ENCODE measurements at places on chromosomes 3 and 15.

GRCh38 chr3:111662907-111663306 lies 67.8 kb upstream of the ZBED2 start:
- no peak for DNase-seq

DNA sequence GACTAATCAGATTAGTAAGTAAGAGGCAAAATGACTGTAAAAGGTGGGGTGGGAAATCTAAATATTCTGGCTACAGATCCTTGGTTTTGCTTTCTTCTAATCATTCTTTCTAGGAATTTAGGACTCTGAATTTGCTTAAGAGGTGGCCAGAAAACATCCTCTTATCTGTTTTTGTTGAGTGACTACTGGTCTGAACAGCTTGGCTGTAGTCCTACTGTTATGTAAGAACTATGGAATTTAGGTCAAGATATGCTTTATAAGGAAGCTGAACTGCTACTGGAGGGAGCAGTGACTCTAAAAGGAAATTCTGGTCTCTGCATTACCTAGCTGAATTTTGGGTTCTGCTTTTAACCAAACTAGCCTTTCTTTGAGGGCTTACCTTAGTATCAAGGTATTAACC lies 33.5 kb upstream of the CSPG5 start:
- no peak for DNase-seq

GRCh38 chr15:75354454-75354853 lies 7.6 kb downstream of the NEIL1 start:
- no peak for DNase-seq

DNA sequence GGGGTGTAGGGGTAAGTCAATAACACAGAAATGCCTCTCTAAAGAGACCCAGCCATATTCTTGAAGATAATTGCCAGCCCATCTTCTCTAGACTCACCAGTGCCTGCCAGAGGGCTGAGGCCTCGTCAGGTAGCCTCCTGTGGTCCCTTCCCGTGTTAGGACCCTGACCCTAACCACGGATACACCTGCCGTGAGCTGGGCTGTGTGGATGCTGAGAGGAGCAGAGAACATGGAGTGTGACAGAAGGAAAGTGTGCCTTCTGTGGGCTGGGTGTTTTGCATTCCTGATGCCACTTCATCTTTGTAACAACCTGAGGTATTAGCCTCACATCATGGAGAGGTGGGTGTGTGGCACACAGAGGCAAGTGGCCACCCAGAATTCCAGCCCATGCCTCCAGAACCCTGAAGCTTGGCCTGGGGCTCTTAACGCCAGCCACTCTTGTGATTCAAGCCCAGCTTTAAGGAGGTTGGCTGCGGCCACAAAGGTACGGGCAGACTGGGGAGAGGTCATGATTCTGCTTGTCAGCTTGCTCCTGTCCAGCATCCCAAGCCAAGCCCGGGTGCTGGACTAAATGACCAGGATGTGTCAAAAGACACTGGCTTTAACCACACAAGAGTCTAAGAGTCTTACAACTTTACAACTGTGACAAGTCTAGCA lies 21.1 kb upstream of the ABTB1 start:
- DNase-seq = no peak

GRCh38 chr3:26484140-26484539 lies 138.4 kb upstream of the LRRC3B start:
- no peak for DNase-seq

DNA sequence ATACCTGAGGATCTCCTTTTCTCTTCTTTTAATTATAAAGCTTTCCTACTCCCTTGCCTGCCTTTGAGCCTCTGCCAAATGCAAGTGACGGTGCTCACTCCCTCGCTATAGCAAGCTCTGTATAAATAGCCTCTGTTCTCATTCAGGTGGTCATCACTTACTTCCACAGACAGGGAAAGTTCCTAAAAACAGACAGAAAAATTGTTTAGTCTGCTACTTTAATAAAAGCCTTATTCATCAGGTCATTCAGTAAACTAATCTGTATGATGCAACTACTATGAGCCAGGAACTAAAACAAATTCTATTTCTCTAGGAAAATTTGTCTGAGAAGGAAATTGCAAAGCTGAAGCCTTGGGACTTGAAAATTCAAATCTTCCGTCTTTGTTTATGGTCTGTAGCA lies 10.2 kb upstream of the DLG1 start:
- no peak for DNase-seq

DNA sequence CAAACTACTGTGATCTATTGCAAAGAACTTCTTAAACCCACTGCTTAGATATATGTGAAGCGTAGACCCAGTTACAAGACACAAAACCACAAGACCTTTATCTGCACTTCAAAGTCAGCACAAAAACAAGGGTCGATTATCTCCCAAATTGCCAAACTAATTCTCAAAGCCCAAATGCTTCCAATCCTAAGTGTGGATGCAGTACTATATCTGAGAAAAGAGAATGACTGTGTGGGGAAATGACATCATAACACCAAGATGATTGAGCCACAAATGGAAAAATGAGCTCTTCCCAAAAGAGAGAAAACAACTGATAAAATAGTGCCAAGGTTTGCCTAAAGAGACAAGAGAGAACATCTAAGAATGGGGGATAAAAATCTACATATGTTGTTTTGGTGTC lies 86.2 kb downstream of the MEIS2 start:
- DNase-seq = no peak

DNA sequence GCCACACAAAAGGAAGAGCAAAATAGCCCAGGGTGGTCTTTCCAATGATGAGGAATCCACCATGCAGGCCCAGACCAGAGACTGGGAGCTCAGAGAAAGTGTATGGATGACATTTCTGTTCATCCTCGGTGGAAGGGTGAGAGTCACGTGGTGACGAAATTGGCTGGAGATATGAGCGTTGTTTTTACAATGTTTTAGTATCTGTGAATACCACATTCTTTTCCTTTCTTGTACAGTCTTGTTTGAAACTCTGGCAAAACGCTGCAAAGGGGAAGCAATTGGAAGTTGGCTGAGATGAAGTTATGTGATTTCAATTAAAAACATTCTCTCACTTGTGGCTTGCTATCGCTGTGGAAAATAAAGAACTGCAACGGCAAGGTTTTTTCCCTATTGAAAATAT lies 137.5 kb downstream of the MAGI1 start:
- DNase-seq = no peak

GRCh38 chr3:46098319-46098761 lies 71.1 kb upstream of the XCR1 start:
- DNase-seq = no peak

- DNase-seq = no peak
Measured at GRCh38 chr3:24595796-24596195, 101.1 kb upstream of the THRB start.

DNA sequence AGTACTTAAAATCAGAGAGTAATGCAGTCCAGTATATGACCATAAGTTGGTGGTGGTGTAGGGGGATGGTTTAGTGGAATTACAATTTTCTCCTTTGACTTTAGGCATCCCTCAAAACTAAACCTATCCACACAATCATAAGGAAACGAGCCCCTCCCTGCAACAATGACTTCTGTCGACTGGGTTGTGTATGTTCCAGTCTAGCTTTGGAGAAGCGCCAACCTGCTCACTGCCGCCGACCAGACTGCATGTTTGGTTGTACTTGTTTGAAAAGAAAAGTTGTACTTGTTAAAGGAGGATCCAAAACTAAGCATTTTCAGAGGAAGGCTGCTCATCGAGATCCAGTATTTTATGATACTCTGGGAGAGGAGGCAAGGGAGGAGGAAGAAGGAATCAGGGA lies 52.8 kb downstream of the MGA start:
- DNase-seq = no peak

DNA sequence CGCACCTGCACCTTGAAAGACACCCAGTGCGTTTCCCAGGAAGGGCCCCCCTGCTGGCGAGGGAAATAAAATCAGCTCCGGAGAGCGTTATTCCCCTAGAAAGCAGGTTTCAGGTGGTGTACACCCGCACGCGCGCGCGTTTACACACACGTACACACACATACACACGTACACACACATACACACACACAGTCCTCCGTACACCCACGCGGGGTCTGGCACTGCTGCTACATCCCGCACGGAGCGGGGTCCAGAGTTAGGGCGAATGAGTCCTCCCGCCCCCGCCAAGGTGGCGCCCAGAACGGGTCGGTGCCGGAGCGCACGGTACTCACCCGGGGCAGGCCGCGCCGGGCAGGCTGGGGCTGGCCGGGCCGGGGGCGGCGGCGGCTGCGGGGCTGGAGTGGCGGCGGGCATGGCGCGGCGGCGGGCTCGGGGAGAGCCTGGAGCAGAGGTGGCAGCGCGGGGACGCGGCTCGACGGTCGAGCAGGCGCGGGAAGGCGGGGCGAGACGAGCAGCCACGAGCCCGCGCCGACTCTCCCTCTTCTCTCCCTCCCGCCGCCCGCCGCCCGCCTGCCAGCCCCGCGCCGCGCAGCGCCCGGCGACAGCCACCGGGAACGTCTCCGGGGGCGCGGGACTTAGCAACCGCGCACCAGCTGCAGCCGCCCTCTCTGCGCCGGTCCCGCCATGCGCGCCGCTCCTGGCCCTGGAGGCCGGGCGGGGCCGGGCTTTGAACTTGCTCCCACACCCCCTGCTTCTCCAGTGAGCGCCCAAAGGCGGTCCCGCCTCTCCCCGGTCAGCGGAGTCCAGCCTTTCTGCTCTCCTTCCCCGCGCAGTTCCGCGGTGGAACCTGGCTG lies at the start of gene DCLK3:
Gene DCLK3 (minus strand): TSS at position 704 of the 854 bp plus-strand sequence. CDS start 290 bp downstream, at position 414.
- DNase-seq = no peak

- DNase-seq = no peak
Measured at GRCh38 chr3:136270179-136270578, 20.0 kb downstream of the PCCB start.

GRCh38 chr3:49916686-49917085 lies 12.9 kb downstream of the MON1A start:
- DNase-seq = no peak

GRCh38 chr3:100900671-100901335 lies 92.4 kb downstream of the ABI3BP start:
- no peak for DNase-seq

GRCh38 chr3:98885851-98886250 lies 15.6 kb downstream of the DCBLD2 start:
- no peak for DNase-seq

- no peak for DNase-seq
Measured at GRCh38 chr15:70362886-70363285, 265.2 kb upstream of the TLE3 start.

DNA sequence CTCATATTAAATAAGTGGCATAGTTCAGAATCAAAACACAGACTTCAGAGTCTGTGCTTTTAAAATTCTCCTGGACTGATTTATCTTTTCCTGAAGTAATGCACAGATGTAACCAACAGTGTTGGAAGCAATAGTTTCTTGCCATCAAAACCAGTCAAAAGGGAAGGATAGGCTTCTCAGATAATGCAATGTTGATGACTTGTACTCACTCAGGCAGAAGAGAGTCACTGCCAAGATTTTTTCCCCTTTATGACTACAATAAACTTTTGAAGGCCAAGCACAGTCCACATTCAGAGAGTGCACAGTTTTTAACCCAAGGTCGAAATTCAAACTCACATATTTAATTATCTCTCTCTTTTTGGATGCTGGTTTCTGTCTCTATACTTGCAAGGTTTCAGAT lies 305.0 kb upstream of the SGO1 start:
- DNase-seq = no peak

- no peak for DNase-seq
Measured at GRCh38 chr3:123067689-123068600, 1.1 kb downstream of the PDIA5 start.

GRCh38 chr3:8345398-8345797 lies 156.2 kb upstream of the LMCD1 start:
- no peak for DNase-seq

DNA sequence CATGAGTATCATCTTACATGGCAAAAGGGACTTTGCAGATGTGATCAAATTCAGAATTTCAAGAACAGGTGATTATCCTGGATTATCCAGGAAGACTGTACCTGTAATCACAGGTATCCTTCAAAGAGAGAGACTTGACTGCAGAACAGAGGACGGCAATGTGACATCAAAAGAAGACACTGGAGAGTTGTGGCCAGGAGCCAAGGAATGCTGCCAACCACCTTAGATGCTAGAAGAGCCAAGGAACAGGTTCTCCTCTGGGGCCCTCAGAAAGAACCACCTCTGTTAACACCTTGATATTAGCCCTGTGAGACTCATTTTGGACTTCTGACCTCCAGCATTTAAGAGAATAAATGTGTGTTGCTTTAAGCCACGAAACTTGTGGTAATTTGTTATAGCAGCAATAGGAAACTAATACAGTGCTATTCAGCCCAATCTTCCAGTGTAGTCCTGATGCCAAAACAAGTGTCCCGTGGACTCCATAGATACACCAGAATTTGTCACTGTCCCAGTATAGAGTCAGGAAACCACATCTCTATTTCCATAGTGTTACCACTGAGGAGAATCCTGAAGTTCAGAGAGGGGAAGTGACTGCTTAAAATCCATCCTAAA lies 330.6 kb upstream of the TLE3 start:
- no peak for DNase-seq

DNA sequence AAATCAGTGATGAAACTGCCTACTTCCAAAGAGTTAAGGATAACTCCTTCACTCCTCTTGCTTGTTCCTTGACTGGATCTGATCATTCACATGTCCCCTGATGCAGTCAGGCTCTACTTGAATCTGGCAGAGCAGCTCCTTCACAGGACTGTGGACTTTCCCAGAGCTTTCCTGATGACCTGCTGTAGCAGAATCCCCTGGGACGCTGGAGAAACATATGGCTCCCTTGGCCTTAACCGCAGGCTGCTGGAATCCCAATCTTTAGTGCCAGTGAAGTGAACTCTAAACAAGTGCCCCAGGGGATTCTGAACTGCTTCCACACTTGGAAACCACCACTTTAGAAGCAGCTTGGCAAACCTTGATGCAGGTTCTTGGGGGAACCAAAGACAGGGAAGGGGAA lies 217.8 kb downstream of the CHST2 start:
- no peak for DNase-seq

DNA sequence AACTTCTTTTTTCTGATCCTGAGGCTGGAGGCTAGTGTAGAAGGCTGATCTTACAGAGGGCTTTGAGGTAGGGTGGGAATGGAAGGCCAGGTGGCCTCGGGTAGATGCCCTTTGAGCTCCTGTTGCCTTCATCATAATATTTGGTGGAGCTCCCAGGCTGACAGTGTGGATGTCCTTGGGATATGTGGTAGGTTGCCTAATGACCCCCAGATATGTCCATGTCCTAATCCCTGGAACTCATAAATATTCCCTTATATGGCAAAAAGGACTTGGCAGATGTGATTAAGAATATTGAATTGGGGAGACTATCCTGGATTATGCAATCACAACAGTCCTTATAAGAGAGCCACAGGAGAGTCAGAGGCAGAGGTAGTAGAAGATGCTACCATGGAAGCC lies 5.5 kb downstream of the ADAMTSL3 start:
- DNase-seq = no peak

DNA sequence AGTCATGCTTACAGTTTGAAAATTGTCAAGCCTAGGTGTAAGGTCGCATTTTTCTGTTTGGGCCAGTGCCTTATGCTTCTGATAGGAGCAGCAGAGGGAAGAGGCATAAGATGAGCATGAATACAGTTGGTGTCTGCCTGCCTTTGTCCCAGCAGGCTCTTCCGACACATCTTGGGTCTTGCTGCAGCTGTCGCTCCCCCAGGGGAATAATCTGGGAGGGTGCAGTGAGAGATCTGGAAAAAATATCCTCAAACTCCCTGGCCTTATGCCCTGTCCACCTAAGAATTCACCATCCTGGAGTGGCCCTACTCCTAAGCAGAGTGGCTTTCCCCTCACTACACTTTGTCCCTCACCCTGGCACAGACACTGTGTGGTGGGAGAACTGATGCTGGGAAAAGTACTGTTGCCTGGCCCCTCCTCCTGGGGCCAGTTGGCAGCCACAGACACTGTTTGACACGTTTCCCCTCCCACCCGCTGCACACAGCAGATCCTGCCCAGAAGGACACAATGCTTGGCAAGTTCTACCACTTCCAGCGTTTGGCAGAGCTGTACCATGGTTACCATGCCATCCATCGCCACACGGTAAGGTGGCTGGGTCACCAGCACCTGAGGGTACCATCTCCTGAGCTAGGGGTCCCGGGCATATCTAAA lies 21.1 kb upstream of the RHO start:
- DNase-seq = no peak

Data from memory B cell (primary cell).